ENCODE measurements at places on chromosomes 6 and 20.

DNA sequence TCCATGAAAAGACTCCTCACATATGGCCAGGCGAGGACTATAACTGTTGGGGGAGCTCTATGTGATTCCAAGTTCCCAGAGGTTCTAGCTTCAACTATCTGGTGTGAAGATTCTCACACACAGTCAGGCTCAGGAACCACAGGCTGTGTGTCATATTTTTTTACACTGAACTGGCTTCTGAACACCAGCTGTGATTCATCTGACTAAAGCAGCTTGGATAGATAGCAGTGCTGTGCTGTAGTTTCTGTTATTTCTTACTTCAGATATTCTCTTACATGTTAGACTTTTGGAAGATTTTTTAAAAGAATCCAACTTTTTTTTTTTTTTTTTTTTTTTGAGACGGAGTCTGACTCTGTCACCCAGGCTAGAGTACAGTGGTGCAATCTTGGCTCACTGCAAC is 140.7 kb upstream of the MCHR2 start:
- no peak for DNase-seq

- DNase-seq, result no peak
Observed at GRCh38 chr6:97524811-97525210, 241.8 kb upstream of the MMS22L start.

GRCh38 chr6:160263196-160263939 is 4.7 kb upstream of the SLC22A2 start:
- DNase-seq, result no peak

- no peak for DNase-seq
Observed at GRCh38 chr20:5061213-5061612, 58.5 kb downstream of the PCNA start.
